Fibroblast of skin of left quadriceps (primary cell): ENCODE measurements at places on chromosomes 16 and 17.

- DNase-seq: no peak
Observed at GRCh38 chr17:71232801-71233559, 887.8 kb upstream of the SOX9 start.

DNA sequence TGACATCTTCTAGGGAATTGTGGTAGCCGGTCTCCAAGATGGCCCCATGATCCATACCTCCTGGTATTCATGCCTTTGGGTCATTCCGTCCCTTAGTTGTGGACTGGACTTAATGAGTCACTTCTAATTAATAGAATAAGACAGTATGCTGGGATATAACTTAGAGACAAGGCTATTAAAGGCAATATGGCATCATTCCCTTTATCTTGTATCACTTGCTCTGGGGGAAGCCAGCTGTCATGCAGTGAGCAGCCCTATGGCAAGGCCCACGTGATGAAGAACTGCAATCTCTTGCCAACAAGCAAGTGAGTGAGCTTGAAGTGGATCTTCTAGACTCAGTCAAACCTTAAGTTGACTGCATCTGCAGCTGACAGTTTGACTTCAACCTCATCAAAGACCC is 97.8 kb upstream of the MED13 start:
- DNase-seq: no peak

DNA sequence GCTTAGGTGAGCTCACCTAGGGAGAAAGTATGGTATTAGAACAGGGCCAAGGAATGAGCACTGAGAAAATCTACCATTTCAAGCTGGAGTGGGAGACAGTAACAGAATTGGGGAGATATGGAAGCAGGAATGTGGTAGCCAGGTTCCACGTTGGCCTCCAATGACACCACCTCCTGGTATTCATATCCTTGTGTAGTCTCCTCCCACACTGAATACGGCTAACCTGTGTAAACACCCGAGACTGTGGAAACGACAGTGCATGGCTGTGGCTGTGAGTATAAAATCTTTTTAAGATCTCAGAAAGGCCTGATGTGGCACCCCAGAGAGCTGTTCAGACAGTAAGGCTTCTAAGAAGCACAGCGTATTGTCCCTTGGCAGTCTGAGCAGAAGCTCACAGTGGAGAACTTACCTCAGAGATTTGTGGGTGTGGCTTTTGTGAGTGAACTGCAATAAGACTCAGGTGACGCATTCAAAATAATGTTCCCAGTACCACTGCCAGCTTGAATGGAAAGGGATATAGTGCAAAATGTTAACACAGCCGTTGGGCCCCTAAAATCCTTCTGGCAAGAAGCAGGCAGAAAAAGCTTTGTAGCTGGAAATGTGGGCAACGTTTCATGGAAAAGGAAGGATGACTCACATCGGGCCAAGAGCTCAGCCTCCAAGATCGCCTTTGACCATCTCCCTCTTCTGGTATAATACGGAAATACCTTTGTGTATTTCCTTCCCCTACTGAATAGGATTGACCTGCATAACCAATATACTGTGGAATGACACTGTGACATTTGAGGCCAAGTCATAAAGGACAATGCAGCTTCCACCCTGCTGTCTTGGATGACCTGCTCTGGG is 14.4 kb downstream of the SDR42E1 start:
- DNase-seq: peak; percentile 30

GRCh38 chr16:16120382-16121184 is 102.7 kb downstream of the ABCC6 start:
- no peak for DNase-seq

GRCh38 chr17:8955021-8955959 is 10.2 kb downstream of the PIK3R5 start:
- no peak for DNase-seq

DNA sequence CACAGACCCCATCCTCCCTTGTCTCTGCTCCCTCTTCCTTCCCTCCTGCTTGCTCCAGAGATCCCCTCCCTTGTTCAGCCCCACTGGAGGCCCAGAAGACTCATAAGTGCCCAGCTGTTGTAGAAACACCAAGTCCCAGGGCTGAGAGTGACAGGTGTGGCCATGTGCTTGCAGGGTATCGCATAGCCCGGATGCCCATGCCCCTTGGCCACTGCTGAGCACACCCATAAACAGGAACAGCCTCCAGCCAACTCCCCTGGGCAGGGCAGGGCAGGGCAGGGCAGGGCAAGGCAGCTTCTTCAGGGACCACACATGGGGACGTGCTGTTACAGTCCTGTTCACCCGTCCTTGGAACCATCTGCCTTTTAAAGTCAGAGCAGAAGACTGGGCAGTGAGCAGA is 2.0 kb downstream of the CACNG1 start:
- no peak for DNase-seq

DNA sequence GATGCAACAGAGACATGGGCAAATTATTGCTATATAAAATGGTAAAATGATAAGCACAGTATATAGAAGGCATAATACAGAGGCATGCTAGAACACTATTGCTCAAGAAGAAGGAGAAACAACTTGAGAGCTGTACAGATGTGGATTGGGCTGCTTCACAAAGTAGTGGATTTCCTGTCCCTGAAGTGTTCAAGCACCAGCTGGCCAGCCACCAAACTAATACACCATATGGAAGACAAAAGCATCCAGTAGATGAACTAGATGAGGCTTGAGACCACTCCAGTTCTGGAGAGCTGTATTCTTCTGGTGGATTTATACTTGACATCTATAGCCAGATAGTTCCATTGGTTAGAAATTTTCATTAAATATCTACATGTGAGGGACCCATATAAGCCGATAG is 134.1 kb upstream of the GNAO1 start:
- DNase-seq: no peak

- DNase-seq: no peak
Observed at GRCh38 chr16:60432472-60432871, 1603.8 kb downstream of the CDH8 start.

GRCh38 chr17:4853208-4853671 is 20.1 kb downstream of the MINK1 start:
- no peak for DNase-seq

GRCh38 chr17:80124351-80124981 is 22.5 kb downstream of the EIF4A3 start:
- no peak for DNase-seq

- DNase-seq: no peak
Observed at GRCh38 chr16:80717611-80718010, 86.8 kb downstream of the CDYL2 start.

GRCh38 chr17:44795928-44796327 is 34.2 kb downstream of the GJC1 start:
- DNase-seq: no peak

DNA sequence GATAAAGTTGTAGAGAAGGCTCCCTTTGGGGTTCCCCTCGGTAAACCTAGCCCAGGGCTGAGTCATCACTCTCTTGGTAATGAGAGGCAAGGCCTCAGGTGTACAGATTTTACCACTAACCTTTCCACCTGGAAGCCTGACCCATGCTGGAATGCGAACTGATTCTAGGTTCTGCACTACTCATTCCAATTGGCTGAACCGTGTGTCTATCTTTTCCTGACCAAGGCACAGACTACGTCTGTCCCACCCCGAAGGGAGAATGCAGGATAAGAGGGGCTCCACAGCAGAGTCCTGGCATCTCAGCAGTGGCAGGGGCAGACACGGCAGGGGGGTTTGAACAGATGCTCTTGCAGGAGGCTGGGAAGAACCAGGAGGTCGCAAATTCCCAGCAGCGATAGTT is 65.4 kb upstream of the B4GALNT2 start:
- DNase-seq: no peak

DNA sequence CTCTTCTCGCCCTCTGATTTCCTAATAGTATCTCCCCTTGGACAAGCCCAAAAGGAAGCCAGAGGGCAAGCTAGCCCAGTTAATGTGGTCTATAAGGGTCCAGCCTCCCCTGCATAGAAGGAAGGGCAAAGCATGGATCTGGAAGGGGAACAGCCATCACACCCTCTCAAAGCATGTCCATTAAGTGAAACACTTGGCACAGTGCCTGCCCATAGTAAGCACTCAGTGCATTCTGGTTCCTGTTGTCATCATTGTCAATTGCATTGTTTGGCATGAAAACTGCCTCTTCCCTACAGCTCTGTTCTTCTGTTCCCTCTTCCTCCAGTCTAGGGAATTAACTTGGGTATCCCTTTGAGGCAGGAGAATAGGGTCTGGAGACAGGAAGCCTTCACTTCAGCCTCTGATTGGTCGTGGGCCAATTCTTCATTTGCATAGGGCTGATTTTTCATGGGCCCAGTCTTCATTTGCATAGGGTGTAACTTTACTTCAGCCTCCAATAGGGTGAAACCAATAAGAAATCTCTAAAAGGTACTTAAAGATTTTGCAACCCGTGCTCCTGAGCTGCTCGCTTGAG is 81.4 kb downstream of the C17orf67 start:
- no peak for DNase-seq

DNA sequence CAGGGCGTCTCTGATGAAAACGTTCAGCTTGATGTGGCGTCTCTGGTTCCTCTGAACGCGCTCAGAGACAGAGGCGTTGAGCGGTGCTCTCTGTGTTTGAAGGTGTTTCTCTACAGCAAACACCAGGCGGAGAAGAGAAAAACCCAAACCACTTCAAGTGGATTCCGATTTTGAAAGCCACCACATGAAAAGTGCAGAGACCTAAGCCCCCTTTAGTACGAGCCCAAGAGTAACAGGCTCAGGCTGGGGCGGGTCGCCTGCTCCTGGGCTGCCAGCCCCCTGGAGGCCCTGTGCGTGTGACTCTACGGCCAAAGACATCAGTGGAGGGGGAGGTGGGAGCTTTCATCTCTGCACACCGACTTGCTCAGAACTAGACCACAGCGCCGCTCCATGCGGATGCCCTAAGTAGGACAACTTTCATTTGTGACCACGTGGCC is 328.4 kb downstream of the MAF start:
- no peak for DNase-seq

GRCh38 chr17:74981979-74982662 is 5.3 kb upstream of the CDR2L start:
- DNase-seq: no peak

DNA sequence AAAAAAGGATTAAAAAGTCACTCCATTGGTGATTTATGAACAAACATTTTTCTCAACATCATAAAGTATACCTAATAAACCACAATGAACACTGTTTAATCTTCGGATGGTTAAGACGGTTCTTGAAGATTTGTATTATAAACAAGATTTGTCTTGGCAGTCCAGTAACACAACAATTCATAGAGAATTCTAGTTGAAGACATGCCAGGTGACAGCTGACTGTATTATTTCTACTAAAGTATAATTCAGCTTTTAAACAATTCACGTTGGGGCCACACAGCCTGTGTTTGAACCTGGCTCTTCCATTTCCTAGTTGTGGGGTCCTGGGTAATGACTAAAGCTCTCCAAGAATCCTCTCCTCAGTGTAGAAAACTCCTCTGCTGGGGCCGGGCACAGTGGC is 22.0 kb downstream of the STX8 start:
- no peak for DNase-seq

DNA sequence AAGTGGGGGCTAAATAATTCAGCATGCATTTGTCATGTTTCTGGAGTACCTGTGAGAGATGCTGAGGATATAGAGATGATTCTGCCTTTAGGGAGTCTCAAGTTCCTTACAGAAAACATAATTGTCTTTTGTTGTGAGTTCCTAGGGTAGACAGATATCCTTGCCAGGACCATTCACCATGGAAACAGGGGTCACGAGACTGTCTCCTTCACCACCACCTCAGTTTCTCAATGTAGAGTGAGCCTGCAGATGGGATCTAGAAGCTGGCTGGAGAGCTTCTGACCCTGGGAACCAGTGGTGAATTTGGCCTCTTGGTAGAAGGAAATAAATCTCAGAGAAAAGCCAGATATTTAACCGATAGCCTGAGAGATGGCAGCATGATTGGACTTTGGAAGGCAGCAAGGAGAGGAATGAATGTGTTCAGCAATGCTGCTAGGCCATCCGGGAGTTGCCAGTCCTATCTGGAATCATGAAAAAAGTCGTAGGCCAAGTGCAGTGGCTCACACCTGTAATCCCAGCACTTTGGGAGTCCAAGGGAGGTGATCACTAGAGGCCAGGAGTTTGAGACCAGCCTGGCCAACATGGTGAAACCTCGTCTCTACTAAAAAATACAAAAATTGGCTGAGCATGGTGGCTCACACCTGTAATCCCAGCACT is 7.4 kb upstream of the HDAC5 start:
- no peak for DNase-seq

DNA sequence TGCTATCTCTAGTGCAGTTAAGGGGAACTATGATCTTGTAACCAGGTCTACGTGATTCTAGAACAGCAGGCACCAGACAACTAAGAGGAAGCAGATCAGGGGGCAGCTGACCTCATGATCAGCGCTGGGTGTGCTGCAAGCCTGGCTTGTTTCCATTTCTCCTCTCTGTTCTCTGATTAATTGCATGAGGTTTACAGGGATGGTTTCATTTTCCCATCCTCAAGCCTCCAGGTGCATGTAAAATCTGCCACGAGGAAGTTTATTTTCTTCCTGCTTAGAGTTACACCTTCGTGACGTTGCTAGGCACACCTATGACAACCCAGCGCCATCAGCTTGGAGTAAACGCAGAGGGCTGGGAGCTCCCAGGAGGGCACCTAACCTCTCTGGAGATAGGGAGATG is 4.3 kb upstream of the NUPR1 start:
- DNase-seq: no peak

GRCh38 chr16:69225121-69225520 is 38.2 kb downstream of the SNTB2 start:
- no peak for DNase-seq

DNA sequence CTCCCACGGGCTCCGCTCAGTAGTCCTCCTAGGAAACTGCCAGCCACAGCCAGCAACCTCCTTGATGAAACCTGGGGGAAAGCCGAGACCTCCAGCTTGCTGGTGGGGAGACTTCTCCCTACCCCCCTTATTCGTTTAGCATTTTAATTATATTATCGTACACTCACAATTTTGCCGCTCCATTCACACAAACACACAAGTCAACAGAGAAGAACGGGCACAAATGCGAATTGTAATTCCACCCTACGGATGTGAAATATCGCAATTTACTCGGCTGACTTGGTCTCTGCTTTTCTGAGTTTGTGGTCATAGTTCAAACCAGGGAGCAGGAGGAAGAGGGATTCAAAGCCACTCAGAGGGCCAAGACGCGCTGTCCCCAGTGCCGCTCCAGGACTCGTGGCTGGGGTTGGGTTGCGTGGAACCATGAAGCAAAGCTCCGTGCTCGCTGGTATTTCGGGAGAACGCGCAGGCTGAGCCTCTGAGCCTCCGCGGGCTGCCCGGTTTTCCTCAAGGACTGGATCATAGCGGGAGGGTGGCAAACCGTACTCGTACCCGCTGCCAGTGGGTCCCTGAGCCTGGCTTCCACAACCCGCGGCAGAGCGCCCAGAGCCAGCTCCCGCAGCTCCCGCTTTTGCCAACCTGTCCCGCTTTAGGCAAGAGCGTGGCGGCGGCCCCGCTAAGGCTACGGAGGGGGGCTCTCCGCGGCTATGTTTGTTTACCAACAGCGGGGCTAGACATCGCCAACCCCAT is 2.0 kb downstream of the LHX1 start:
- no peak for DNase-seq
